ENCODE measurements at places on chromosomes 7 and 10. TPM values are rescaled to one million over a fixed set of nuclear protein-coding genes. Genes with fewer than 3 reads are reported as not detected.

GRCh38 chr7:100007887-100008286, 7.5 kb upstream of the ZKSCAN1 start:
- no peaks in the 10 kb centered on the region for H3K4me1 ChIP-seq
- no peaks in the 10 kb centered on the region for H3K27me3 ChIP-seq
- H3K27ac ChIP-seq, result no peak overlapping the region
- DNase-seq, result no peak

- peaks cover 29% of the 10 kb centered on the region for H3K4me1 ChIP-seq
- no peak overlapping the region for H3K27ac ChIP-seq
- H3K4me3 ChIP-seq, result no peak overlapping the region
- no peak for DNase-seq
- H3K36me3 ChIP-seq, result no peaks in the 10 kb centered on the region
- H3K27me3 ChIP-seq, result no peaks in the 10 kb centered on the region
Measured at GRCh38 chr7:135879233-135879632, 97.9 kb downstream of the MTPN start.

DNA sequence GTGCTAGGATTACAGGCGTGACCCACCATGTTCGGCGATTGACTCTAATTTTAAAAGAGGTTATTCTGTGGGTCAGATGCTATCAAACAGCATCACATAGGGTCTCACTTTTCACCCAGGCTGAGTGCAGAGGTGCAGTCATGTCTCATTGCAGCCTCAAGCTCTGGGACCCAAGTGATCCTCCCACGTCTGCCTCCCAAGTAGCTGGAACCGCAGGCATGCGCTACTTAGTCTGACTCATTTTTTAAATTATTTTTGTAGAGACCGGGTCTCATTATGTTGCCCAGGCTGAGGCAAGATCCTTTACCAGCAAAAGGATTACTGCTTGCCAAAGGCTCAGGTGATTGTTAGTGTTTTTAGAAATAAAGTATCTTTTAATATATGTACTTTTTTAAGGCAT, 42.9 kb upstream of the STOX1 start:
- DNase-seq, result no peak
- H3K4me1 ChIP-seq, result no peaks in the 10 kb centered on the region
- no peak overlapping the region for H3K27ac ChIP-seq
- H3K27me3 ChIP-seq, result no peaks in the 10 kb centered on the region

DNA sequence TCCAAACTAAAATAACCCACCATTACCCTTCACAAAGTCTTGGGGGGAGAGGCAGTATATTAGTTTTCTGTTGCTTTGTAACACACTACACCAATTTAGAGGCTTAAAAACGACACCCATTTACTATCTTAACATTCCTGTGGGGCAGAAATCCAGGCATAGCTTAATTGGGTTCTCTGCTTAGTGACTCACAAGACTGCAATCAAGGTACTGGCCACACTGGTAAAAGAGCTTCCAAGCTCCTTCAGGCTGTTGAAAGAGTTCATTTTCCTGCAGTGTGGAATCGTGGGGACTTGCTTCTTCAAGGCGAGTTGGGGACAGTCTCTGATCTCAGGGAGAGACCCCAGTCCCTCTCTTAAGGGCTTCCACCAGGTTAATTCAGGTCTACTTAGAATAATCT, 139.1 kb downstream of the XPNPEP1 start:
- no peaks in the 10 kb centered on the region for H3K4me1 ChIP-seq
- H3K27me3 ChIP-seq, result no peaks in the 10 kb centered on the region
- no peak for DNase-seq
- H3K27ac ChIP-seq, result no peak overlapping the region

DNA sequence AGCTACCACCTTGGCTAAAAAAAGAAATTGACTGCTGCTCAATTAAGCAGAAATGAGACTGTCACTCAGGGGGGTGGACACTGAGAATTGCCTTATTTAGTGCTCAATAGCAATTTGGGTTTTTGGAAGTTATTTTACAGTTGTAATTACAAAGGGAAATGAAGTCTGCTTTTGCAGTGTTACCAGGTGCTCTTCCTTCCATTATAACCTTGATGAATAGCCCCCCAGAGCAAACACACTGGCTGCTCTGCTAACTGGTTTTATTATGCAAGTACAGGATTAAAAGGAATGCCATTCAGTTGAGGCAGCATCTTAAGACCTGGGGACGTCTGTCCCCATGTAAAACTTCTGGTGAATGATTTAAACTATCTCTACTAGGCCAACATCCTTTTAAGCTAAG, 191.0 kb downstream of the EVX1 start:
- no peak overlapping the region for H3K27ac ChIP-seq
- H3K4me3 ChIP-seq, result no peak overlapping the region
- H3K4me1 ChIP-seq, result peaks cover 11% of the 10 kb centered on the region
- no peak for DNase-seq

DNA sequence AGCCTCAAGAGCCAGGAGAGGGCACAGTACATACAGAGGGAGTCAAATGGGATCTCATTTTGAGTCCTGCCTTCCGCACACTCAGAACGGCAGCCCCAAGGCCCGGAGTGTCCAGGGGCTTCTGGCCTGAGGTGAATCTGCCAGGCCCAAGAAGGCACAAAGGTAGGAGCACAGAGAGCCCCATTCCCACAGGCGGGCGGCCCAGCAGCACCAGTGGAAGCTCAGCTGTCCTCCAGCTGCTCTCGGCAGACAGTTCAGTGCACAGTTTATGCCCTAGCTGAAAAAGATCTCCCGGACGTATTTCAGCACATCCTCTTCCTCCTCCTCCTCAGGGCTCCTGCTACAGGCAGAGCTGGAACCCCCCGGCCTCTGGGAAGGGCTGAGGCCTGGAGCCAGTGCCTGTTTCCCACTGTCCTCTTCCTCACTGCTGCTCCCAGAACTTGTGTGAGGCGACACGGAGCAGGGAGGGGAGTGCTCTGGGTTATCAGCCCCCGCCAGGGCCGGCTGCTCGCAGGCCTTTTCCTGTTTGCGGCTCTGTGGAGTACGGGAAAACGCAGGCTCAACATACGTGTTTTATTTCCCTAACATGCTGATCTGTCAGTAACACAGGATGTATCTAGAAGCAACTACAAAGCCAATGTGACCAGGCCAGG, 4.0 kb downstream of the CYREN start:
- no peak overlapping the region for H3K4me3 ChIP-seq
- no peak for DNase-seq
- H3K4me1 ChIP-seq, result no peaks in the 10 kb centered on the region
- no peak overlapping the region for H3K27ac ChIP-seq

GRCh38 chr7:131843898-131844331, 287.5 kb upstream of the PODXL start:
- no peaks in the 10 kb centered on the region for H3K27me3 ChIP-seq
- no peaks in the 10 kb centered on the region for H3K36me3 ChIP-seq
- H3K27ac ChIP-seq, result peak overlapping the region; percentile 47
- peaks cover 43% of the 10 kb centered on the region for H3K4me1 ChIP-seq

DNA sequence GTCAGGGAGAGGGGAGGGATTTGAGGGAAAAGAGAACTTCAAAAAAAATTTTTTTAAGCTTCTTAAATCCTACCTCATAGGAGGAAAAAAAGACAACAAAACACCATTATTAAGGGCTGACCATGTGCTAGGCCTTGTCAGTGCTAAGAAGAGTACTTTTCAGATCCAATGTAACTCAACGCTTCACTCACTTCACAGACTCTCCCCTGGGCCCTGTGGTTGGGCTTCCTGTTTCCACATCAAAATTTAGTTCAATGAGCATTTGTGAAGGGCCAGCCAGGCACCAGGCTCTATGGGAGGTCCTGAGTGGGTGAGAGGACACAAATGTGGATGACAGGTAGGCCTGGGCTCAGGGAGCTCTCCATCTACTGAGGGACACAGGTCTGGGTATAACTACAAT, 249.8 kb downstream of the PTEN start:
- no peak overlapping the region for H3K27ac ChIP-seq
- no peaks in the 10 kb centered on the region for H3K4me1 ChIP-seq
- no peak overlapping the region for H3K4me3 ChIP-seq

- no peaks in the 10 kb centered on the region for H3K4me1 ChIP-seq
- no peak overlapping the region for H3K4me3 ChIP-seq
- no peak for DNase-seq
- H3K36me3 ChIP-seq, result no peaks in the 10 kb centered on the region
Measured at GRCh38 chr7:66826649-66827048, 86.1 kb downstream of the RABGEF1 start.

DNA sequence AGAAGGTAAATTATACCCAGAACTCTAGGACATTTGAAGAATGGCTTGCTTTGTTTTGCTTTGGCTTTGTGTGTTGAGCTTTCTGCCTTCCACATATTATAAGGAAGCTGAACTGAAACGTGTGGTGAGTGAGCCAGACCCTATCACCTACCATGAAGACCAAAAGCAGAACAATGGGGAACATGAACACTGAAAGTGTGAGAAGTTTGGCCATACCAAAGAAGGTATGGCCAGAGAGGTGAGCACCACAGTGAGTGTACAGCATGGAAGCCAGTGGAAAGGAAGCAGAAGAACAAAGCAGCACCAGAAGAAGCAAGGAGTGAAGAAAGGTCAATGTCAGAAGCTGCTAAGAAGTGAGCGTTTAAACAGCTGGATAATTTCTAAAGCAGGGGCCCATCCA, 59.7 kb upstream of the CCDC71L start:
- H3K4me1 ChIP-seq, result peaks cover 19% of the 10 kb centered on the region
- H3K36me3 ChIP-seq, result no peaks in the 10 kb centered on the region
- no peaks in the 10 kb centered on the region for H3K27me3 ChIP-seq
- H3K27ac ChIP-seq, result no peak overlapping the region
- no peak for DNase-seq

GRCh38 chr10:48307711-48308018, 1.2 kb downstream of the MAPK8 start:
- H3K4me1 ChIP-seq, result no peaks in the 10 kb centered on the region
- no peaks in the 10 kb centered on the region for H3K27me3 ChIP-seq
- H3K36me3 ChIP-seq, result no peaks in the 10 kb centered on the region
- peak overlapping the region; percentile 77 for H3K27ac ChIP-seq
- H3K4me3 ChIP-seq, result peak overlapping the region; percentile 98
- no peak for DNase-seq

DNA sequence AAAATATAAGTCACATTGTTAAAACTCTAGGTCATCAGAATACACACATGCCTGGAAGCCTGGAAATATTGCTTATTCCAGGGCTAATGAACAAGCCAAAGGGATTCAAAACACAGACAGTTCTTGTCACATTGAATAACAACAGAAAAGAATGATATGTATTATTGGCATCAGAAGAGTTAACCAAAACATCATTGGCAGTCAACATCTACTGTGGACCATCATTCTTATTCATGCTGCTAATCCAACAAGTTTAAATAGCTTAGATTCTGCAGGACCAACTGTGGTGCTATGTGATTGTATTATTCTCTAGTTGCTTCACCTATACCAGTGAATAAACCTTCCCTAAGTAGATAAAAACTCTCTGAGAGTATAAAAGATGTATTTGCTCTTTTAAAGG, 198.3 kb downstream of the NEBL start:
- H3K4me3 ChIP-seq, result no peak overlapping the region
- no peaks in the 10 kb centered on the region for H3K36me3 ChIP-seq

DNA sequence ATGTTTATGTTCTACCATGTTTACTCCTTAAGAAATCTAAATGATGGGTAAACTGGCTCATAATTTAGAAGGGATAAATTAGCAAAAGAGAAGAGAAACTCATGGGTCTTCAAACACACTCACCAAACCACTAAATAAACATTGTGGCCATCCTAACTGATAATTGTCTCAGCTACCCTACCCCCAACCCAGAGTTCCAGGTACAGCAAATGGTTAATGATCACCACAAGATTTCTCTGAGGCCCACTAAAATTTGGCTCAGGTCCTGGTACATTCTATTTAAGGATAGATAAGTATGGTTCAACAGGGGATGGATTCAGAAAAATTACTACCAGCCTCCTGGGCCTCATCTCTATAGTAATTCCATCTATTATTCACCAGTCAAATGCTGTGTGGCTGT, 21.4 kb downstream of the SLC25A13 start:
- peaks cover 5% of the 10 kb centered on the region for H3K36me3 ChIP-seq
- no peak overlapping the region for H3K4me3 ChIP-seq
- no peak for DNase-seq
- no peak overlapping the region for H3K27ac ChIP-seq

DNA sequence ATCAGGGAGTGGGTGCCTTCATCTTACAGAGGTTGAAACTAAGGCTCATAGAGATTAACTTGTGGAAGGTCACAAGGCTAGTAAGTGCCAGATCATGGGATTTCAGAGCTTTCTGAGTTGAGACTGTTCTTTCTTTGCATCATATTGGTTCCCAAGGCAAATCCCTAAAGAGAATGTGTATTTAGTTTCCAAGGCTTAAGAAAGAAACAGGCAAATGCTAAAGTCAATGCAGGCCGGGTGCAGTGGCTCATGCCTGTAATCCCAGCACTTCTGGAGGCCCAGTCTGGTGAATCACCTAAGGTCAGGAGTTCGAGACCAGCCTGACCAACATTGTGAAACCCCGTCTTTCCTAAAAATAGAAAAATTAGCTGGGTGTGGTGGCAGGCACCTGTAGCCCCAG, 19.8 kb downstream of the CDK1 start:
- no peak overlapping the region for H3K27ac ChIP-seq
- no peaks in the 10 kb centered on the region for H3K27me3 ChIP-seq
- no peak for DNase-seq
- H3K4me1 ChIP-seq, result no peaks in the 10 kb centered on the region

- no peaks in the 10 kb centered on the region for H3K27me3 ChIP-seq
- peaks cover 9% of the 10 kb centered on the region for H3K4me1 ChIP-seq
- H3K4me3 ChIP-seq, result no peak overlapping the region
- H3K36me3 ChIP-seq, result peaks cover 4% of the 10 kb centered on the region
- H3K27ac ChIP-seq, result no peak overlapping the region
- no peak for DNase-seq
Measured at GRCh38 chr7:107236862-107237261, 68.1 kb downstream of the HBP1 start.

GRCh38 chr7:18064242-18064838, 36.7 kb upstream of the PRPS1L1 start:
- no peaks in the 10 kb centered on the region for H3K27me3 ChIP-seq
- no peaks in the 10 kb centered on the region for H3K4me1 ChIP-seq
- peak; percentile 71 for DNase-seq
- H3K4me3 ChIP-seq, result no peak overlapping the region
- H3K36me3 ChIP-seq, result no peaks in the 10 kb centered on the region
- H3K27ac ChIP-seq, result no peak overlapping the region

DNA sequence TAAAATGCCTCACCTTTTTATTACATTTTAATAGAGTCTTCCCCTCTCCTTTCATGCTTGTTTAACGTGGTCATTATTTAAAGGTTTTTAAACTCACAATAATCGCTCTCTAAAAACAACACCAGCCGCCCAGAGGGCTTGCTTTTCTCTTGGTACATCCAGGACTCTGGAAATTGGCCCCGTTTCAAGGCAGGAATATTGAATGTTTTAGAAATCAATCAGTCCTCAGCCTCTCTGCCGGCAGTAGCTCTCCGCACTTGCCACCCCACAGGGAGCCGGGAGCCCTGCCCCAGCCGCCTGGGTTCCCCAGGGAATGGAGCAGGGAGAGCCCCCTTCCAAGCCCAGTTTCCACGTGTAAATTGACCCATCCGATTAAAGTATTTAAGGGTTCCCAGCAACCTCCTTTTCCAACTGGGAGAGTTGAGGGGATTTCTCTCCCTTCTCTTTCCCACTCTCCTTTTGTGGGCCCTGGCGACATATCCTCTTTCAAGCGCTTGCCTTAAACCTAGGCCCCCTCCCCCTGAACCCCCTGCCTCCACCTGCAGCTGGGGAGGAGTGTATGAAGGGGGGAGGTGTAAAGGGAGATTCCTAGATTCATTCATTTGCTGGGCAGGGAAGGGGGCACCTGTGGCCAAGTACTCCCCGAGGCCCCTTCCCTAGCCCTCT, 1.9 kb downstream of the FGF8 start:
- DNase-seq, result peak; percentile 31
- H3K4me1 ChIP-seq, result peaks cover 85% of the 10 kb centered on the region
- H3K27me3 ChIP-seq, result no peaks in the 10 kb centered on the region
- peaks cover 45% of the 10 kb centered on the region for H3K36me3 ChIP-seq
- H3K27ac ChIP-seq, result peak overlapping the region; percentile 100

HOXA11 gene
- 5.8 TPM for total RNA-seq

CPA4 gene
- total RNA-seq, result 4.8 TPM

MSANTD7 gene
- 25.1 TPM for total RNA-seq

MET gene
- 121 TPM for total RNA-seq

INTS1 gene
- 25.1 TPM for total RNA-seq

TET1 gene
- total RNA-seq, result 12.8 TPM

TMEM140 gene
- total RNA-seq, result 0.12 TPM

VSTM2A gene
- total RNA-seq, result not detected
